WTC11 (cell line): ENCODE measurements at places on chromosomes 1 and 21.

DNA sequence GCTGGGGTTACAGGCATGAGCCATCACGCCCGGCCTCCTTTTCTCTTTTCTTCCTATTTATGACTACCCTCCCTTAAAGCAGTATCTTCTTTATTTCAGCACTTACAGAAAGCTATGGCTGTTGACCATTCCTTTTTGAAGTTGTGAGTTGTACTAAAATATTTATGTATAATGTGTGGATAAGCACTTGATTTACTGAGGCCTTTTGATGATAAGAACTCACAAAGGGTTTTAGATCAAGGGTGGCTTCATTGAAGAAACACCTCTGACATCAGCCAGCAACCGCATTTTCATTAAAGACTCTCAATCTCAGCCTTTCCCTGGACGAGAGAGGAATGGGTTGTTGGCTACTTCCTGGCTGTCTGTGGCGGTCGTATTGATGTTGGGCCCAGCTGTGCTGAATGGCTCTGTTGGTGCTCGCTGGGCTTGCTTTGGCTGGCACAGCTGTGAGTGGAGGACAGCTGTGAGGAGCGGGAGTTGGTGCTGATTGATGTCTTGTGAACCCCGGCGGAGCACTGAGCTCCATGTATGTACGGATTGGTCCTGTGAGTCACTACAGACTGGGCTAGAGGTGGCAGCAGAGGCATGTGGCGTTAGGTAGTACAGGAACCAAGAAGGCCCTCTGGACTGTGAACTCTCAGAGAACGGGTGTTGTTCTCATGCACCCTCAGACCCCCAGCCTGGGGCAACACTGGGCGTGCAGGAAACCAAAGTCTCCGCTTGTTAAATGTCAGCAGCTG lies 208.8 kb downstream of the KIF26B start:
- DNase-seq, result no peak

GRCh38 chr1:179264507-179264906 lies 29.1 kb upstream of the SOAT1 start:
- DNase-seq, result no peak

- peak; percentile 72 for DNase-seq
Measured at GRCh38 chr1:156025876-156026275, 5.1 kb upstream of the SSR2 start.

DNA sequence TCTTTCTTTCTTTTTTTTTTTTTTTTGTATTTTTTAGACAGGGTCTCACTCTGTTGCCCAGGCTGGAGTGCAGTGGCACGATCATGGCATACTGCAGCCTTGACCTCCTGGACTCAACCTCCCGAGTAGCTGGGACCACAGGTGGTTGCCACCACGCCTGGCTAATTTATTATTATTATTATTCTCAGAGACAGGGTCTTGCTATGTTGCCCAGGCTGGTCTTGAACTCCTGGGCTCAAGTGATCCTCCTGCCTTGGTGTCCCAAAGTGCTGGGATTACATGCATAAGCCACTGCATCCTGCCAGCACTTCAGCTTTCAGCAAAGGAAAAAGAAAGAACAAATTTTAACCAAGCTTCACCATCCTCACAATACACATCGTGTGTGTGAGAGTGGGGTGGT lies 97.9 kb upstream of the SERBP1 start:
- DNase-seq, result no peak

DNA sequence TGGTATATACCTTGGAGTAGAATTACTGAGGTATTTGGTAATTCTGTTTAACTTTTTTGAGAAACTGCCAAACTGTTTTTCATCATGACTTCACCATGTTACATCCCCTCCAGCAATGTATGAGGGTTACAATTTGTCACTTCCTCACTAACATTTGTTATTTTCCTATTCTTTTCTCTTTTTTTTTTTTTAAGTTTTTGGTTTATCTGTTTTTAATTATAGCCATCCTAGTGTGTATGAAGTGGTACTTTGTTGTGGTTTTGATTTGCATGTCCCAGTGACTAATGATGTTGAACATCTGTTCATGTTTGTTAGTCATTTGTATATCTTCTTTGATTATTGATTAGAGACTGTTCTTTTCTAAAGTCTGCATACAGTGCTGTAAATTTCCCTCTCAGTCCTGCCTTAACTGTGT lies 147.3 kb downstream of the HS2ST1 start:
- DNase-seq, result no peak

GRCh38 chr1:167821969-167822685 lies 91.8 kb downstream of the ADCY10 start:
- no peak for DNase-seq

GRCh38 chr21:28712411-28712810 lies 280.3 kb downstream of the LTN1 start:
- no peak for DNase-seq

- DNase-seq, result no peak
Measured at GRCh38 chr1:222105393-222105737, 363.5 kb upstream of the DUSP10 start.

DNA sequence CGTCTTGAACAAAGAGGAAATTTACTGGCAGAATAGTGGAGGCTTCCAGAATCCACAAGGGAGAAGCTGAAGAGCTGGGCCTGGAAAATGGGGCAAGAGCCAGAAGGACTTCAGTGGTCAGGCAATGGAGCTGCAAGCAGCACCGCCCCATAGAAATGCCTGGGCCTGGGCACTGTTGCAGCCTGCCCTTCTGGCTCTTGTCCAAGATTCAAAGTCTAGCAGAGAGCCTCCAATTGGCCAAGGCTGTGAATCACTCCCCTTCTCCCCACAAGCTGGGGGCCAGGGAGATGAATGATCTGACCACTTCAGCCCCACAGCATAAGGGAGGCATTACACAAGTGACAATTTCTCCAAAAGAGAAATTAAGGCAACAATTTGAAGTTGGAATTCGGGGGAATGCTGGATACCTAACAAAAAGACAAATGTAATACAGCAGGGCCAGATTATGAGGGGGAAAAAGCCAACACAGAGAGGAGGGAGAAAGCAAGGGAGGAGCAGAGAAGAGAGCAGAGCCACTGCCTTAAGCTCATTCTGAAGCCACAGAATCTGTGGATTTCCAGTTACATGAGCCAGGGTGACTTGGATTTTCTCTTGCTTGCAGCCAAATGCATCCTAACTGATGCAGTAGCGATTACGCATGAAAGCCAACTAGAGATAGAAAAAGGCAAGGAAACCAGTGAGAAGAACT lies 80.3 kb downstream of the LRIG2 start:
- no peak for DNase-seq

DNA sequence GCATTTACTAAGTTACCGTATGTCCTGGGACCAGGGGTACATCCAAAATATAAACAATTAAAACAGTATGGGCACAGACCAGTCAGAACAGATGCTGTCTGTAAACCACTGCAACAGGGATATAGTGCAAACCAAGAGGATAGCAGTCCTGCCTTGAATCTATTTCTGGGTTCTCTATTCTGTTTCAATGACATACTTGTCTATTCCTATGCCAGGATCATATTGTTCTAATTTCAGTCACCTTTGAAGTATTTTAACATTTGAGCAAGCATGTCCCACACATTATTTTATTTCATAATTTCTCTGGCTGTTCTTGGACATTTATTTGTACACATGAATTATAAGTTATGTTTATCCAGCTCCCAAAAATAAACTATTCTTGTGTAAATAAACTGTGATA lies 28.2 kb upstream of the SYDE2 start:
- DNase-seq, result no peak

- no peak for DNase-seq
Measured at GRCh38 chr1:37575692-37576091, 19.0 kb downstream of the DNALI1 start.

DNA sequence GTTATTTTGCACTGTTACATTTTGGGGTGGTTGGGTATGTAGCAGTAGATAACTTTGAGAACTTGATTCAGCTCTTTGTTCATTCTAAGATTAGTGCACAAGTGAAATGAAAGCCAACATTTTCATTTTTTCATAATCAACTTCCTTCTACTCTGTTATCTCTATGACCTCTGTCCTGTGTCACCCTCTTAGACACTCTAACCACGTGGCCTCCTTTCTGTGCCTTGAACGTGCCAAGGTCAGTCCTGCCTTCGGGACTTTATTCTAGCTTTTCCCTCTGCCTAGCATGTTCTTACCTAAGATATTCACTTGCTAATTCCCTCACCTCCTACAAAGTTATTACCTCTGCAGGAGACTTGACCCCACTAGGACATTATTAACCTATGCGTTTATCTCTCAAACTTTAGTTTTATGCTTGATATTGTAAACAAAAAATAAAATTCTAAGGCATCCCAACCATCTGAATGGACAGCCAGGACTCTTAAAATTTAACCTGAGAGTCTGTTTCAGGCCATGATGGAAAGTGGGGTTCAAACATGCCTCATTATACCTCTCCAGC lies 19.2 kb upstream of the EDEM3 start:
- no peak for DNase-seq

DNA sequence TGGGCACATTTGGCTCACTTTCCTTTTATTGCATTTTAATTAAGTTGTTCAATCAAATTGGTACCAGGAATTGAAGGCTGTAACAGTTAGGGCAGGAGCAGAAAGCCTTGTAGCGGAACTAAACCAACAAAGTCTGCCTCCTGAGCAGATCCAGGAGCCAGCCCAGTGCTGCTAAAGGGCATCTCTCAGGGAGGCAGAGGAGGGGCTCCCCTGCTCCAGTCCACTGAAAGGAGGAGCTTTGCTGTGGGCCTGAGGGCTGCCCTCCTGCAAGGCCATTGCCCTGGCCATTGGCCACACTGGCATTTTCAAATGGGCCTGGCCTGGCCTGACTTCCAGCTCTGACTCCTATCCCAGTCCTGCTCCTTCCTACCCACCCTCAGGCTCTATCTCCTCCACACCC lies 3.7 kb upstream of the TRABD2B start:
- DNase-seq, result no peak

DNA sequence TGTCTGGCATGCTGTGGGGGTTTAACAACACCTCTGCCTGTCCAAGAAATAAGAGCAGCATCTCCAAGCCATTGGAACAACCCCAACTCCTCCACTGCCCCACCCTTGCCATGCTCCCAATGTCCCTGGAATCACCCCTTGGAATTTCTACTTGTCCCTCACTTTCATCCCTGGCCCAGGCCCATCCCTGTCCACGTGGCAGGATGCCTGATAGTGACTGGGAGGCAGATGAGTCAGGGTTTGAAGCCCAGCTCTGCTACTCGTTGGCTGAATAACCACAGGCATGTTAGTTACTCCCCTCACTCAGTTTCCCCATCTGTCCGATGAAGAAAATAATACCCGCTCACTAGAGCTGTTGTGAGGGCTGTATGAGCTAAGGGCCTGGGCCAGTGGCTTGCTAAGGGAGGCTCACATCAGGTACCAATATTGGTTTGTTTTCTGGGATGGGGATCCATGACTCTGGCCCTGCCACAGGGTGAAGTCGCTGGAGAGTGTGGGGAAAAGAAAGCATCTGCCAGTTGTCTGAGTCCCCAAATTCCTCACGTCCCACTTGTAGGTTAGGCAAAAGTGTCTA lies 99.4 kb upstream of the TLR5 start:
- no peak for DNase-seq

- peak; percentile 74 for DNase-seq
Measured at GRCh38 chr1:119808972-119809550, 2.2 kb downstream of the REG4 start.

GRCh38 chr1:81032374-81032773 lies 768.4 kb upstream of the ADGRL2 start:
- DNase-seq, result no peak

GRCh38 chr1:54836594-54836993 lies 35.5 kb upstream of the TTC22 start:
- no peak for DNase-seq

- DNase-seq, result no peak
Measured at GRCh38 chr1:217734973-217735372, 103.8 kb downstream of the SPATA17 start.

GRCh38 chr1:113565621-113566020 lies 175.3 kb downstream of the MAGI3 start:
- no peak for DNase-seq

DNA sequence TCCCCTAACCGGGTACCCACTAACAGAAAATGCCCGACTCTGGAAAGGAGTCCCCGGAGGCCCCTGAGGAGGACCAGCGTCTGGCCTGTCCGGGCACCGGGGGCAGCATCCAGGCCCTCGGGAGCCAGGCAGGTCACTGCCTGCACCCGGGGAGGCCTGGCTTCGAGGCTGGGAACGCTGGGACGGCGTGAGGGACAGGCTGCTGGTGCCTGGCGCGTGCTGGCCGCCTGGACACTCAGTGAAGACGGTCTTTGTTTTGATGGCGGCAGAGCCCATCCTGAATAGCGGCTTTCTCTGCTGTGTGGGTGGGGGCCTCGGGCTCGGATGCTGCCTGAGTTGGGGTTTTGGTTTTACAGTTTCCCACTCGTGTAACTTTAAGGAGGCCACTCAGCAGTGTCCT lies 37.6 kb downstream of the PRKCZ start:
- DNase-seq, result no peak

GRCh38 chr1:35120458-35121133 lies 41.4 kb downstream of the ZMYM1 start:
- peak; percentile 33 for DNase-seq

DNA sequence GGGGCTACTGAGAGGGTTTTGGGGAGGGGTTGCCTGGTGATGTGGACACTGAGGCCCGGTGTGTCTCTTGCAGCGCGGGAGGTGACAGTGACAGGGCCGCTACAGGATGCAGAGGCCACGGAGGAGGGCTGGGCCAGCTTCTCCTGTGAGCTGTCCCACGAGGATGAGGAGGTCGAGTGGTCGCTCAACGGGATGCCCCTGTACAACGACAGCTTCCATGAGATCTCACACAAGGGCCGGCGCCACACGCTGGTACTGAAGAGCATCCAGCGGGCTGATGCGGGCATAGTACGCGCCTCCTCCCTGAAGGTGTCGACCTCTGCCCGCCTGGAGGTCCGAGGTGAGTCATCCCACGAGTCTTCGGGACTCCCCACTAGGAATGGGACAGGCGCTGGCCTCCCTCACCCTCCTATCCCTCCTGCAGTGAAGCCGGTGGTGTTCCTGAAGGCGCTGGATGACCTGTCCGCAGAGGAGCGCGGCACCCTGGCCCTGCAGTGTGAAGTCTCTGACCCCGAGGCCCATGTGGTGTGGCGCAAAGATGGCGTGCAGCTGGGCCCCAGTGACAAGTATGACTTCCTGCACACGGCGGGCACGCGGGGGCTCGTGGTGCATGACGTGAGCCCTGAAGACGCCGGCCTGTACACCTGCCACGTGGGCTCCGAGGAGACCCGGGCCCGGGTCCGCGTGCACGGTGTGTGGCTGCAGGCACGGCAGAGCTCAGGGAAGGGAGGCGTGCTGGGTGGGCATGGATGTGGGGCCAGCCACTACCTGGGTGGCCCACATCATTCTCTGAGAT lies 72.5 kb downstream of the OBSCN start:
- DNase-seq, result peak; percentile 5

DNA sequence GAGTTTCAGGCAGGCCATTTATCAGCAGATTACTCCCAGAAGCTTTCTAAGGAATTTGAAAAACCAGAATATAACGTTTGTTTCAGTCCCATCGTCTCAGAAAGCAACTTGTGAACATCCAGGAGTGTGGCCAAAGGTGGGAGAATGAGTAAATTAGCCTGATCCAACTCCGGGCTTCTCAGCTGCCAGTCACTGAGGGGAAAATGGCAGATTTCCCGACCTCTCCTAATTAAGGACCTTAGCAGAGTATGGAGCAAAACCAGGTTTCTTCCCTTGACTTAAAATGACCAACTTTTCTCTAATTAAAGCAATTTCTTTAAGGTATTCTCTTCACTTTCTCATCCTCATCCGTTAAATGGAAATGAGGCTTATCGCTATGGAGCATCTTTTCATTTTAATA lies 1.0 kb downstream of the CORT start:
- no peak for DNase-seq
